ENCODE measurements at places on chromosomes 3 and 15. TPM values are rescaled to one million over a fixed set of nuclear protein-coding genes. Genes with fewer than 3 reads are reported as not detected.
A peak's percentile ranks its signal among the peaks of the same experiment; 100 is the strongest.

MOBP gene
- not detected for total RNA-seq

GRCh38 chr15:78076231-78077052 lies 1.1 kb downstream of the TBC1D2B start:
- DNase-seq, result no peak

DNA sequence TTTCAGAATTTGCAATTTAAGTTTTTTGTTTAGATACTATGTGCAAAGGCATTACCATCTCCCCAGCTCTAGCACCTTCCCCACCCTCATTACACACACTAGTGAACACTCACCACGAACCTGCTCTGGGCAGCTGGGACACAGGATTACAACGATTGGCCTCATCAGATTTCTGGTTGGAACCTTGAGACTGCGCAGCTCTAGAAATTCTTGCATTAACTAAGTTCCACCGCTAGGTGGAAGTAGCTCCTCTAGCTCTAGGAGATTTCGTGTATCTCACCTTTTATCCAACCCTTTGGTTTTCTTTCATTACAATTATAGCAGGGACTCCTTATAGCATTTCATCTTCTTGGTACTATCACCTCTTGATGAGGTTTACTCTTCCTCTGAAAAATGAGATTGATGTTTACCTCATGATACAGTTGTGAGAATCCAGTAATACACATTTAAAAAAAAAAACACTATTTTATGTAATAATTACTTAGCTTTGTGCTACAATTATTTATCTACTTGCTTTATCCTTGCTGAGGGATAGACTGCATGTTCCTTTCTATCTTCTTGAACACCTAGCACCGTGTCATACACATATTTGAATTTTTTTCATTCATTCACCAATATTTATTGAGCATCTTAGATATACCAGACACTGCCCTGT lies 28.7 kb upstream of the PLOD2 start:
- peak; percentile 77 for DNase-seq

GRCh38 chr3:33746416-33747116 lies 28.5 kb upstream of the CLASP2 start:
- DNase-seq, result no peak

DNA sequence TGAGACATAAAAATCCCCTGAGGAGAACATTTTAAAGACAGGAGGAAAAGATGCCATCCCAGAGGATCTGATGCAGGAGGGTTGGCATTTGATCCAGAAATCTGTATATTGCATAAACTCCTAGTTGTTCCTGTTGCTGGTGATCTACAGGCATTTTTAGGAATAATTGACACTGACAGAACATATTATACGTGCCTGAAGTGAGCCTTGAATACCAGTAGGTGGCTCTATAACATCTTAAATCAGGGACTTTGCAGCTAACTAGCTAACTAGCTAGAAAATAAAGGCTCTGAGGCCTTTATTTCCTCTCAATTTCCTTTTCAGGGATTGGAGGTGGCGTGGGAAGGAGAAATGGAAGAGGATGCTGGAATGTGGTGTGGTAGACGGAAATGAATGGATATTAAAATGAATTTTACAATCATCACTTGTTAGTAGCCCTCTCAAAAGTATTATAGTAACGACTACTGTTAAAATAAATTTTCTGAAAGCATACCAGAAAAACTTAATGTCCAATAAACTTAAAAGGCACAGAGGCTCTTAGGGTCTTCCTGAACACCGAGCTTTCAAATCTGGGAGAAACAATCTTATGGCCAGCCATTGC lies 73.8 kb upstream of the ZBED2 start:
- DNase-seq, result peak; percentile 77

DNA sequence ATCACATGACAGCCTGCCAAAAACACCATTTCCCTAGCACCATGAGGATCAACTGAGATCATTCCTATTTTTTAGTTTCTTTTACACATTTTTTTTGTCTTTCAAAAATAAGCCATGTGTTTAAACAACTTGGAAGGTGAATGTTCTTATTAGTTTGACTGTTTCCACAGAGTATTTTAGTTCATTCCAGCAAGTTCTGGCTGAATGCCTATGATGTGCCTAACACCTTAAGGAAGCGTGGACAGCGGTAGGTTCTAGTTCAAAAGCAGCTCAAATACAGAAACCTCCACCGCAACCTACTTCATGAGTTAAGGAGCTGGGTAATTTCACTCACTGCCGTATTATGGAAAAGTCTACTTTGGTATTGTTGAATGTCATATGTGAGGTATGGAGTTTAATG lies 101.3 kb upstream of the ADAMTS9 start:
- no peak for DNase-seq

GRCh38 chr3:73661265-73661664 lies 36.5 kb upstream of the PDZRN3 start:
- DNase-seq, result peak; percentile 55

- DNase-seq, result peak; percentile 30
These were observed 108.8 kb upstream of the CCDC54 start for GRCh38 chr3:107268469-107268868.

DNA sequence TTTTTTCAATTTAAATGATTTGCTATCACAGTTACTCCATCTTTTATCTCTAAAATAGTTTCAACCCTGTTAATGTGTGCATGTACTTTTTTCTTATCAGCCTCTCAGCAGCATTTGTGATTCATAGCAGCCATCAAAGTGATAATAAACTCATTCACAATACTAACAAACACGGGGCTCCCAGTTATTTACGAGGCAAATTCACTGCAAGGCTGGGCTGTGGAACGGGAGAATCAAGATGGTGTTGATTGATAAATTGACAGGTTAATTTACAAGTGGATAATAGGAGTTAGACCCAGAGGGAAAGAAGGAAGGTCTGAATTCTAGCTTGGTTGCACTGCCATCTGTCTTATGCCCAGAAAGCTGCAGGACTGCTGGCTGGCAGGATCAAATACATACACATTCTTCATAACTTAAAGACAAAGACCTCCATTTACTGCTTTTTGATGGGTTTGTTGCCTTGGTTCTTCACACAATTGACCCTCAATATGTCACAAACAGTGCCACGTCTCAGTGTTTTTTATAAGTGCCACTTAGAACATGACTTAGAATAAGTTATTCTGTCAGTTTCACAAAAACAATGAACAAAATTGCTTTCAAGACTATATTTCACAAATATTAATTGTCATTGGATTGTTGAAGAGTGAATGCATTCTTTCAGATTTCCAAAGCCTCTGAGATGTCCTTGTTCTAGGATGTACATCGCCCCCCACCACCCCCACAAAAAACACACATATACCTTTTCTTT lies 562.8 kb downstream of the NR2F2 start:
- DNase-seq, result peak; percentile 11

- peak; percentile 36 for DNase-seq
These were observed 805.3 kb upstream of the LMCD1 start for GRCh38 chr3:7696320-7696719.

Measured in fibroblast of lung (primary cell).